NCI-H1105 treated with DMSO at 0.1 percent for 48 hours (cell line): ENCODE measurements at places on chromosomes 3 and 15.
A peak's percentile ranks its signal among the peaks of the same experiment; 100 is the strongest.

GRCh38 chr15:28114721-28115622, 15.9 kb upstream of the OCA2 start:
- DNase-seq, result no peak

- DNase-seq, result no peak
These were observed 327.5 kb upstream of the UMPS start for GRCh38 chr3:124402791-124403190.

DNA sequence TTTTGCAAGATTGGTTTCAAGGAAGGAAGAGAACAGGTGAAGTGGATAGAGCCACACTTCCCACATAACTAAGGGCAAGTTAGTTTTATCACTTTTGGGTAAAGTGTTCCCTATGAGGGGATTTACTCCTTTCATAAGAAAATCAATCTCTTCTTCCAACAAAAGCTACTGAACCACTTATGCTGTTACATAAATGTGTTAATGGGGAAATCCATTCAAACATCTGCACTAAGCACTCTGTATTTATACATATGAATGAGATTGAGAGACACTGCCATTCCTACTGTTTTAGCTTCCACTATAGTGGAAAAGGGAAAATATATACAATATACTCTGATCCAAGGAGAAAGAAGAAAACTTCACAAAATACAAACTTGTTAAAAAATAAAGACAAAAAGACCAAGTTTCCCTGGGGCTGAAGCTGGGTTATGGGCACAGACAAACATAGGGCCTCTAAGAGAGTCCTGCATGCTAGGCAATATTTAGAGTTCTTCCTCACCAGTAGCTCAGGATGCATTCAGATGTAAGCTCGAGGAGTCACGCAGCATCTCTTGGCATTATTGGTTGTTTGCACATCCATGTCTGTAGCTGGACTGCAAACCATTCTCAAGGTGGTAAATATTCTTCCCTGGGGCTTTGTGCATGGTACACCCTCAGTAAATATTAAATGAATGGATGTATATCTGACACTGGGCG, 454.2 kb downstream of the FGF12 start:
- no peak for DNase-seq

DNA sequence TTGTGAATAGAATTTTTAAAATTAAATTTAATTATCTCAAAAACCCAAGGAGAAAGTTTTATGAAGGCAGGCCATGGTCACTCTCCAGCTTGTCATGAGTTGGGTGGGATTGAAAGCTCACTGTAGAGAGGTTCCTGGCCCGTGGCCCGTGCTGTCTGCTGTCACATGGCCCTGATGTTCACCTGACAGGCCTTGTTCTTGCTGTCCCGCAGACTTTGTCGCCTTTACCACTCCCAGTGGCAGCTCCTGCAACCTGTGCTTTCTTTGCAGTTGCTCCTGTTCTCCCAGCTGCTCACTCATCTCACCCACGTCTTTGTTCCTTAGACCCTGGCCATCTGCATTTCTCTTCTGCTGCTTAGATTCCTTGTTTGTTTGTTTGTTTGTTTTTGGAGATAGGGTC, 35.6 kb downstream of the DHX30 start:
- no peak for DNase-seq

- DNase-seq, result no peak
These were observed 7.8 kb upstream of the LIPC start for GRCh38 chr15:58423831-58424608.

- DNase-seq, result no peak
These were observed 110.5 kb upstream of the WNT5A start for GRCh38 chr3:55597641-55598040.

- no peak for DNase-seq
These were observed 8.7 kb downstream of the GPR160 start for GRCh38 chr3:170046269-170047132.

DNA sequence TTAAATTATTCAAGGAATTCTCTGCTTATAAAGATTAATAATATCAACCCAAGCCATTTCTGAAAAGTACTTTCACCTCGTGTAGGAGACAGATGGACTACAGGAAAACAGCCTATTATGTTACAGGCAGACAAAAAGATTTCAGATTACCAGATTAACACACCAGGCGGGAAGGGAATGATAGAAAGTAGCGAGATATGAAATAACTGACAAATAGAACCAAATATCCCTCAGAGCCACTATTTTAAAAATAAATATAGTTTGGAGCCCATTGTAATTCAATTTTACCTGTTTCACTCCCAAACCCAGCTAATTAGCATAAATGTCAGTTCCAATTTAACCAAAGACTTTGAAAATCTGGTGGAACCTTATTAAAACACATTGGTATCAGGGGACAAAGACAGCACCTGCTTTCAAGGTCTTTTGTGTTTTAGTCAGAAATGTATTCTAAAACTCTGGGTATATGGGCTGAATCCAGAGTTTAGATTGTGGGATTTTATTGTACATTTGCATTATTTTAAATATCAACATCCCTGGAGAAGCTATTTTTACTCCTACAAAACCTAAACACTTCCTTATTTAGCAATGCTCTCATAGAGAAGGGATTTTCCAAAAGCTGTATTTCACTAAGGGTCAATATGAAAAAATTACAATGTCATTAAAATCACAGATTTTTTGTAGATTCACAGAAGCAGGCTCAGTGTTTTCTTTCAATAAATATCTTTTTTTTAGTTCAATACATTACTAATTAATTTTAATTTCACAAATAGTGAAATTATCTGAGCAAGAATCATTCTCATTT, 138.4 kb downstream of the TNIK start:
- no peak for DNase-seq

DNA sequence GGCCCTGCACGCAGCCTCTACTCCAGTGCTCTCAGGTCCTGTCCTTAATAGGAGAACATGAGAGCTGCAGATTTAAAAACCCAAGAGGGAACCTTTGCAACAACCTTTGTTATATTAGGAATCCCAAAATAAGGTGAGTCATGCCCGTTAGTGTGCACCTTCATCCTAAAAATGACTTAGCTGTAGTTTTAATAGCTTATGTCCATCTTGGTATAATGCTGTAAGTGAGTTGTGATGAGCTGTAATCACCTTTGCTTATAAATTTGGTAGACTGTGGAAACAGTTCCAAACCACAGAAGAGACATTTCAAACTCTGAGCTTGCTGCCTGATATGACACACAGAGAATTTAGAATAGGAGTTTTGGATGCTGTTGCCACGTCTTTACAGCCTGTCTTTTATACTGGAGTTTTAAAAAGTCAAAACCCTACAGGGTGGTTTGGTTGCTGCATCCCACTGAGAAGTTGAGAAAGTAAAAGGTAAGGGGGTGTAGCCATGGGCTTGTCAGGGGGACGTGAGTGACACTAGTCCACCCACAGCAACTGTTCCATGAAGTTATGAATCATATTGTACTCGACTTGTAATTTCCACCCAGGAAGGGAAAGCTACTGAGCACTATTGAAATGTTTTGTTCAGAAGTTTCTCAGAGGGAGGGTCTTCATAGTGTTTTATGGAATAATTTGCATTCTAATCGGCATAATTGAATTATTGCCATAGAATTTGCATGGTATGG, 27.4 kb upstream of the CD47 start:
- DNase-seq, result no peak

DNA sequence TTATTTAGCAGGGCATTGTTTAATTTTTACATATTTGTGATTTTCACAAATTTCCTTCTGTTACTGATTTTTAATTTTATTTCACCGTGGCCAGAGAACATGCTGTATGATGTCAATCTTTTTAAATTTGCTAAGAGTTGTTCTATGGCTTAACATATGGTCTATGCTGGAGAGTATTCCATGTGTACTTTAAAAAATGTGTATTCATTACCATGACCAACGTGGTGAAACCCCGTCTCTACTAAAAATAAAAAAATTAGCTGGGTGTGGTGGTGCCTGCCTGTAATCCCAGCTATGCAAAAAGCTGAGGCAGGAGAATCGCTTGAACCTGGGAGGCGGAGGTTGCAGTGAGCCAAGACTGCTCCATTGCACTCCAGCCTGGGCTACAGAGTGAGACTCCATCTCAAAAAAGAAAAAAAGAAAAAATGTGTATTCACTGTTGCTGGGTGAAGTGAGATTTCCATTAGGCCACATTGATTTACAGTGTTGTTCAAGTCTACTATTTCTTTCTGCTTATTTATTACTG, 258.2 kb downstream of the EDEM1 start:
- no peak for DNase-seq

- no peak for DNase-seq
These were observed 16.2 kb upstream of the ANKDD1A start for GRCh38 chr15:64895285-64896065.

DNA sequence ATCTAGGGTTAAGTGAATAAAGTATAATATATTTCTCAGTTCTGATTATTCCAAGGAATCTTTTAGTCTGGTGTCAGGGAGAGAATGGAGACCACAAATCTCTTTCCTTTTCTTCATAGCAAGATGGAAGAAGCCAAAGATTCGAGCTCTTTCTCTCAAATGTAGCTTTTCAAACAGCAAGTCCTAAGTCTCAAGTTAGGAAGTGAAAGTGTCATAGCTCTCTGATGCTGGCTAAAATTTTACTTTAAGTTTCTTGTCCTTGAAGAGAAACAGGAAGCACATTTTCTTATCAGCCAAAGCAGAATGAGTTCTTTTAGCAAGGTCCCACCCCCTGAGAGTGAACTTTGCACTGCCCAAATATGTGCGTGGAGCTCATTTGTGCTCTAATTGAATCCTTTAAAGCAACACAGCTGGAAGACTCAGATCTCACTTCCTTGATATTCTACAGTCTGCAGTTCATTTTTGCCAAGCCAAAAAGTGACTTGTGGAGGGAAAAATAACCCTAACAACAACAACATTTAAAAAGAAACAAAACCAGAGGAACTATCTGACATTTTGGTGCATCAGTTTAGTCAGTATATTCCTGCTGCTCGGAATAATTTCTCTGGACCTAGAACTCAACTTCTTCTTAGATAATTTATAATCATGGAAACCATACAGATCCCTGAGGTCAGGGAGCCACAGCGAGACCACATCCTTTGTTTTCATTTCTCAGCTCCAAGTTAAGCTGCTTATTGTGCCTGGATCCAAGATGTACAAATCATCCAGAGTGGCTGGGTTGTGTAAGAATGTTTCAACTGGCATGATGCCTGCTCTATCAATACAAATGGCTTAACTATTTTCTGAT, 238.7 kb upstream of the P2RY1 start:
- no peak for DNase-seq

DNA sequence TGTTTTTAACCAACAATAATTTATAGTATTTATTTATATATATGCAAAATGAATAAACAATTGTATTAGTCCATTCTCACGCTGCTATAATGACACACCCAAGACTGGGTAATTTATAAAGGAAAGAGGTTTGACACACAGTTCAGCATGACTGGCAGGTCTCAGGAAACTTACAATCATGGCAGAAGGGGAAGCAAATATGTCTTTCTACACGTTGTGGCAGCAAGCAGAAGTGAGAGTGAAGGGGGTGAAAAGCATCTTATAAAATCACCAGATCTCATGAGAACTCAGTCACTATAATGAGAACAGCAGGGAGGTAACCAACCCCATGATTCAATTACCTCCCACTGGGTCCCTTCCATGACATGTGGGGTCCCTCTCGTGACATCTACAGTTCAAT, 162.8 kb upstream of the SLITRK3 start:
- no peak for DNase-seq

- DNase-seq, result no peak
These were observed 70.5 kb upstream of the GOLGA6B start for GRCh38 chr15:72584006-72584405.

GRCh38 chr3:128480717-128481437, 12.1 kb downstream of the GATA2 start:
- no peak for DNase-seq

- peak; percentile 63 for DNase-seq
These were observed 164.3 kb downstream of the FNDC3B start for GRCh38 chr3:172203522-172204258.

GRCh38 chr3:153591561-153592245, 429.7 kb downstream of the RAP2B start:
- DNase-seq, result no peak

GRCh38 chr3:53114011-53114400, 16.2 kb downstream of the RFT1 start:
- DNase-seq, result peak; percentile 63

GRCh38 chr15:40100123-40100946, 8.3 kb downstream of the BMF start:
- no peak for DNase-seq

- DNase-seq, result no peak
These were observed 423.0 kb upstream of the THBS1 start for GRCh38 chr15:39157882-39158281.

- no peak for DNase-seq
These were observed 40.5 kb upstream of the CCR4 start for GRCh38 chr3:32910954-32911353.

DNA sequence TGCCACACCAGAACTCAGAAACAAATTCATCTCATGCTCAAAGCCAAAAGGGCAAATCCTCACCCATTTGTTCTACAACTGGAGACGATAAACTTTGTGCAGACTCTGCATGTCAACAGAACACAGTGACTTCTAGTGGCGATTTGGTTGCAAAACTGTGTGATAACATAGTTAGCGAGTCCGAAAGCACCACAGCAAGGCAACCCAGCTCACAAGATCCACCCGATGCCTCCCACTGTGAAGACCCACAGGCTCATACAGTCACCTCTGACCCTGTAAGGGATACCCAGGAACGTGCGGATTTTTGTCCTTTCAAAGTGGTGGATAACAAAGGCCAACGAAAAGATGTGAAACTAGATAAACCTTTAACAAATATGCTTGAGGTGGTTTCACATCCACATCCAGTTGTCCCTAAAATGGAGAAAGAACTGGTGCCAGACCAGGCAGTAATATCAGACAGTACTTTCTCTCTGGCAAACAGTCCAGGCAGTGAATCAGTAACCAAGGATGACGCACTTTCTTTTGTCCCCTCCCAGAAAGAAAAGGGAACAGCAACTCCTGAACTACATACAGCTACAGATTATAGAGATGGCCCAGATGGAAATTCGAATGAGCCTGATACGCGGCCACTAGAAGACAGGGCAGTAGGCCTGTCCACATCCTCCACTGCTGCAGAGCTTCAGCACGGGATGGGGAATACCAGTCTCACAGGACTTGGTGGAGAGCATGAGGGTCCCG, 199.7 kb downstream of the AKAP13 start:
- no peak for DNase-seq

DNA sequence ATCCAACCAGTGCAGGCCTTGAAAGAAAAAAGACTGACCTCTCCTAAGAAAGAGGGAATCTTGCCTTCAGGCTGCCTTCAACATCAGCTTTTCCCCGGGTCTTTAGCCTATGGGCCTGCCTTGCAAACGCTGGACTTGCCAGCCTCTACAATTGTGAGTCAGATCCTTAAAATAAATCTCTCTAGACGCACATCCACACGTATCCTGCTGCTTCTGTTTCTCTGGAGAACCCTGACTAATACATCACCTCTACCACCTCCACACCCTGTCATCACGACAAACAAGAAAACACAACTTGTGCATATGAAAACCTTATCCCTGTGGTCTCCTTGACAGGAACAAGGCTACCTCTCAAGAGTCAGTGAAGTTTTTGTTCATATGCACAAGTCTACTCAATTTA, 11.8 kb downstream of the CYFIP1 start:
- no peak for DNase-seq

GRCh38 chr3:171192176-171192854, 165.8 kb upstream of the SLC2A2 start:
- no peak for DNase-seq

GRCh38 chr3:114480442-114480841, 186.6 kb downstream of the TIGIT start:
- no peak for DNase-seq
